Thoracic aorta (tissue), 2 donors: ENCODE measurements at places on chromosomes 7 and 10.

- DNase-seq, result no peak
Measured at GRCh38 chr10:76429368-76430060, 998.1 kb downstream of the LRMDA start.

DNA sequence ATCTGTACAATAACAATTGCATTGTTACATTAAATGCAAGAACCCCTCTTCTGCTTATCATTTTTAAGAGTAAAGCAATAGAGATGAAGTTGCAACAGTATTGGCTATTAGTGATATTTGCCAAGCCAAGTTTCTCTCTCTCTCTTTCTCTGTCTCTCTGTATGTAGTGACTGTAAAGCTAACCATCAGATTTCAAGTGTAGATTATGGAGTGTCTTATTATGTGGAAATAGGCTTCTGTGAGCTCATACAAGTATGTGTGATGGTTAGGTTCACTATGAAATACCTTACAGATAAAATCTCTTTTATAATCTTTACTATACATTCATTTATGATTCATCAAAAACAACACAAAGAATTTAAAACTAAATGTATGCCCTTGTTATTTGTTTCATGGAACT, 28.6 kb upstream of the NRP1 start:
- DNase-seq, result no peak

DNA sequence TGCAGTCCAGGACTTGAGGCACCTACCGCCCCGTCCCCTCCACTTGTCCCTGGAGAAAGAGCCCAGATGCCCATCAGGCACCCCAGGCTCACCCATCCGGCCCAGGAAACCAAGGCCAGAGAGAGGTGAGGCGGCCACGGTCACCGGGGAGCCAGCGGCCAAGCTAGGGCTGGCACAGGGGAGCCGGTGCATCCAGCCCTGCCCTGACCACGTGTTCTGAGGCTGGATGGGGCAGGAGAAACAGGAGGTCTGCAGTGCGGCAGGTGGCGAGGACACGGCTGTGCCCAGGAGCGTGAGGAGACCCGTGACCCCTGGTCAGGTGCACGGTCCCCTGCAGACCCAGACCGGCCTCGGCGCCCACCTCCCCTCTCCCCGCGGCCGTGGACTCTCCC, 27.6 kb downstream of the UNCX start:
- no peak for DNase-seq

GRCh38 chr7:158103378-158103777, 484.2 kb downstream of the PTPRN2 start:
- DNase-seq, result no peak

DNA sequence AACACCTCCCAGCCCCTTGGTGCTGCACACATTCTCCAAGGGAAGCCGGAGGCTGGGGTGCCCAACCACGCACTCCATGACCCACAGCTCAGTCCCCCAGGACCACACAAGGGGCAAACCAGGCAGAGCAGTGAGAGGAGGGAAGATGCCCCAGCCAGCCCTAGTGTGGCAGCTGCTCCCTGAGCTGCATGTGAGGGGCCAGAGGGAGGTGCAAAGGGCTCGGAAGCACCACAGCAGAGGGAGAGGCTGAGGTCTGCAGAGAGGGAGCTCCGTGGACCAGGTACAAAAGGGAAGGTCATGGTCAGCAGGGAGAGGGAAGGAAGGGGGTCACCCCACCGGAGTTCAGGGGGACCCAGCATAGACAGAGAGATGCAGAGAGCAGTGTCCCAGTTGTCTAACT, 1.5 kb upstream of the CALML5 start:
- no peak for DNase-seq

- no peak for DNase-seq
Measured at GRCh38 chr10:60031664-60032063, 125.3 kb upstream of the CCDC6 start.

GRCh38 chr7:19369182-19369581, 224.0 kb upstream of the FERD3L start:
- no peak for DNase-seq

- DNase-seq, result no peak
Measured at GRCh38 chr7:100221231-100221718, 1.5 kb downstream of the PVRIG start.

- DNase-seq, result no peak
Measured at GRCh38 chr7:79377097-79377496, 76.4 kb downstream of the MAGI2 start.

DNA sequence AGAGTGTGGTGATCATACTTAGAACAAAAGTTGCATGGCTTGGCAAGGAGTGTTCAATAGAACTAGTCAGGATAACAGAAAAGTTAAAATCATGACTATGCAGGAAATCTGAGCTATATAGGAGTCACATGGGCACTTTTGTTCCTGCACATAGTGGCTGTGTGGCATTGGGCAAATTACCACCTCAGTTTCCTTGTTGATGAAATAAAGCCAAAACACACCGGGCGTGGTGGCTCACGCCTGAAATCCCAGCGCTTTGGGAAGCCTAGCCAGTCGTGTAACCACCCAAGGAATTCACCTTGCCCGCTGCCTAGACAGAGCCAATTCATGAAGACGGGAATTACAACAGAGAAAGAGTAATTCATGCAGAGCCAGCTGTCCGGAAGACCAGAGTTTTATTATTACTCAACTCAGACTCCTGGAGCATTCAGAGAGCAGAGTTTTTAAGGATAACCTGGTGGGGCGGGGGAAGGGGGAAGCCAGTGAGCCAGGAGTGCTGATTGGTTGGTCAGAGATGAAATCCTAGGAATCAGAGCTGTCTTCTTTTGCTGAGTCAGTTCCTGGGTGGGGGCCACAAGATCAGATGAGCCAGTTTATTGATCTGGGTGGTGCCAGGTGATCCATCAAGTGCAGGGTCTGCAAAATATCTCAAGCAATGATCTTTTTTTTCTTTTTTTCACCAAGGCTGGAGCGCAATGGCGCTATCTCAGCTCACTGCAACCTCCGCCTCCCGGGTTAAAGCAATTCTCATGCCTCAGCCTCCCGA, 6.4 kb upstream of the MKRN1 start:
- no peak for DNase-seq

GRCh38 chr10:69123306-69123746, 652 bp upstream of the VPS26A start:
- peak; percentile 15 for DNase-seq

DNA sequence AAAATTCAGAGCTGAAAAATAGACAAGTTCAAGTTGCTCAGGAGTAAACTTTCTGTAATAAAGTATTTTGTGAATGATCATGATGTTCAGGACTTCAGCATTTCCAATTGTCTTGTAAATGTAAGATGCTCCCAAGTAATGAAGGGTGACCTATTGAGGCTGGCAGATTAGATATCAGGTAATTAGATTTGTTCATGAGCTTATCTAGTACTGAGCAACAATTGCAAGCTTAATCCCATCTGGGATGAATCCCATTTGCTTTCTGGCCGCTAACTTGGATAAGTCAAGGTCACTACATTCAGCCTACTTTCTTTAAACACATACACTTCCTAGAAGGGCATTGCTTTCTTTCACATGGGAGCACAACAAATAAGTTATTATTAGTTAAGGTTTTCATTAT, 82.4 kb upstream of the ITGB1 start:
- no peak for DNase-seq

- DNase-seq, result no peak
Measured at GRCh38 chr10:12637649-12638048, 288.3 kb downstream of the CAMK1D start.

- no peak for DNase-seq
Measured at GRCh38 chr7:4523219-4523618, 158.9 kb upstream of the FOXK1 start.

GRCh38 chr7:95596198-95597063, at the start of gene PDK4:
PDK4 (minus strand) TSS chr7:95596516; CDS start chr7:95596293, 223 bp downstream.
- peak; percentile 92 for DNase-seq

DNA sequence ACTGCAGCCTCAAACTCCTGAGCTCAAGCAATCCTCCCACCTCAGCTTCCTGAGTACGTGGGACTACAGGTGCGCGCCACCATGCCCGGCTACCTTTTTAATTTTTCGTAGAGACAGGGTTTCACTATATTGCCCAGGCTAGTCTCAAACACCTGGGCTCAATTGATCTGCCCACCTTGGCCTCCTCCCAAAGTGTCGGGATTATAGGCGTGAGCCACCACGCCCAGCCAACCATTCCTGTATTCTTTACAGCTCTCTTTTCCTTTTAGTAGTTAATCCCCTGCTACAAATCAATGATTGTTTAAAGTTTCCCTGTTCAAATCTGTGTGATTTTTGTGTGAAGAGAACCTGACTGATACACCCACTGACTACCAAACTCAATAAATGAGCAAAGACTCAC, 75.4 kb upstream of the SVIL start:
- DNase-seq, result no peak

DNA sequence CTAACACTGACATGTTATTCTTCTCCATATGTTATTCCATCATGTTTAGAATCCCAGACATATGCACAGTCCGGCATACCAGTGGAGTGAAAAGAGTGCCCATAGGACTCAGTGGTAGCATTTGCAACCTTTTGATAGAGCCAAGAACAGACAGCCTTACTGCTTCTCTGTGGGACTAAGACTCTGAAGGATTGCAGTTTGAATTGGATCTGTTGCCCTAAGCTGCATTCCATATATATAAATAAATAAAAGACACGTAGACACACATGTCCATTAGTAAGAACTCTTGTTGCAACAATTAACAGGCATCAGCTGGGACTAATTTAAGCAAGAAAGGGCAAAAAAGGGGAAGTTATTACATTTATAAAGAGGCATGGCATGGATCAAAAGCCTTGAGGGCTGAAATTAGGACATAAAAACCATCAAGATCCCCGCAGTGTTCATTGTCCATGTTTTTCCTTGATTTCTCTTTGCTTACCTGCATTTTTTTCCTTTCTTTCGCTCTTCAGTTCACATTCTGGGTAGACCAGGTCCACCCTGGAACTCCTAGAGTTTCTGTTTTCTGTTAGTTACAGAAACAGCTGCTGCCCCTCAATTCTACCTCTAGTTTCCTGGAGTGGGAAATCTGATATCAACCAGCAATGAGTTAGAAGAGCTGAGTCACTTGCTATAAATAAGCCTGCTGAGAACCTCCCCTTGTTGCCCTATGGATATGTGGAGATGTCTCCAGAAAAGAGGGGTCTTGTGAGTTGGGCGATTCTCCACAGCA, 132.4 kb downstream of the SORCS1 start:
- DNase-seq, result no peak

DNA sequence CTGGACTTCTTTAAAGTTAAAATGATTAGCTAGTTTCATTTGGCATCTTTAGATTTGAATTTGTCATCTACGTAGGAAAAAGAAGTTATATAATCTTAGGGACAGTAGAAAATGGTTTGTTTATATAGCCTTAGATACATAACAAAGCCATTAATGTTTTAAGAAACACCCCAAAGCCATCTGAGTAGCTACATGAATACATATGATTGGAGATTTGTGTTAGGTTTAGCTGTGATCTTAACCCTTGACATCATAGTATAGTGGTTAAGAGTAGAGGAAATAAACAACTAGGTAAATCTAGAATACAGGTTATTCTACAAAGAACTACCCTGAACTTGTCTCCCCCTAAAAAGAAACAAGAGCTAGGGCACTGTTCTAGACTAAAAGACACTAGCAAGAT, 18.1 kb downstream of the SAMD8 start:
- no peak for DNase-seq

- no peak for DNase-seq
Measured at GRCh38 chr7:5584096-5584495, 160.5 kb upstream of the TNRC18 start.

DNA sequence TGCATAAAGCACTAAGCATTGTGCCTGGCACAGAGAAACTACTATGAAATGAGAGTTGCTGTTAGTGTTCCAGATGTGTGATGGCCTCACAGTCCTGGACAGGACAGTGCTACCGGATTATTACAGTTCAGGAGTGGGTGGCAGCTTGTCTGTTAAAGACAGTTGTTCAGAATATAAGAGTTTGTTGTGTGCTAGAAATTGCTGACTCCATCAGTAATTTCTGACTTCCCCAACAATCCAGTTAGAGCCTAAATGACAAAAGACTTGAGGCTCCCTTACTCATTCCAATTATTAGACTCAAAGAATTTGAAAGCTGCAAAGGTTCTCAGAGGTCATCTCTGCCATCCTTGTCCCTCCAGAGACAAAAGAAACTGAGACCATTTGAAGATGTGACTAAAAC, 34.3 kb upstream of the DNAJB12 start:
- DNase-seq, result no peak

GRCh38 chr7:77383333-77383740, 32.8 kb downstream of the GSAP start:
- DNase-seq, result no peak
